IMR-90 (cell line): ENCODE measurements at places on chromosomes 4 and X. TPM values are rescaled to one million over a fixed set of nuclear protein-coding genes. Genes with fewer than 3 reads are reported as not detected.

DNA sequence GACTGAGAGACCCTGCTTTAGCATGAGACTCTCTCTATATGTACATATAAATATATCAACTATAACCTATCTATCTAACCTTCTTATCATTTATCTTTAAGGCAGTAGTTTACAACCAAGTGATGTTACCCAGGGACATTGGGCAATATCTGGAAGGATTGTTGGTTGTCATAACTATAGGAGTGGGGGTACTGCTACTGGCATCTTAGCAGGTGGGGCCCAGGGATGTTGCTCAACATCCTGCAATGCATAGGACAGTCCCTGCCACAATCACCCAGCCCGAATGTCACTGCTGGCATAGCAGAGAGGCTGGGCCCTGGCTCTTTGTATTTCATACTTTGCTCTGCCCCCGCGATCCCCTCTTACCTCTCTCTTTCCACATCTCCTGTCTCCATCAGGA is 397.7 kb downstream of the IL15 start:
- no peak for DNase-seq

DNA sequence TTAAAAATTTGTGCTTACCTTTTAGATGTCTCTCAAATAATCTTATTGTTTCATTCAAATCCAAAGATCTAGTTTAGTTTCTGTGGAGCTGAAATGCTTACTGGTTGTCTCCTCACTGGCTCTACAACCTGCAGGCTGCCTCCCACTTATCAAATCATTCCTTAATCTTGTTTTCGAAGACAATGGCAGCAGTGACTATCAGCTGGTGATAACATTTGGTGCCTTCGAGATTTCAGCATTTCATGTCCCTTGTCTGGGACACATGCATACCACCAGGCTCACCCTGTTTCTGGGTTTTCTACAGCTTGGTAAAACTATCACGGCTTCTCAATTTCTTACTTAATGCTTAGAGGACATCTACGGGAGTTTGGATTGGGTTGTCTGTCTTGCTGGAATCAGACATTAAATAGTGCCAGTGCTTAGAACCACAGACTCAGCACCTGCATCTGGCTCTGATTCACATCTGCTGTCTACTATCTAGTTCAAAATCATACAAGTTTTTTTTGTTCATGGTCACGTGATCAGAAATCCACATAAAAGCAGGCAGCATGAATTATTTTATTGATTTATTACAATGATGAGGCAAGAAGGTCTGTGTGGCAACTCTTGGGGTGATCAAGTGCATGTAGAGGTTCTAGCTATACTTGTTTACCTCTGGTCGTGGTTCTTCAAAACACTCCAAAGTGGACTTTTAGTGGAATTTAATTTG is 32.0 kb upstream of the SMARCAD1 start:
- DNase-seq: no peak

BTC gene
- total RNA-seq: not detected in 2 replicates

UCP1 gene
- total RNA-seq: not detected in 2 replicates

- DNase-seq: peak; percentile 17
Observed at GRCh38 chr4:184684491-184685189, 35.1 kb downstream of the PRIMPOL start.

- DNase-seq: peak; percentile 55
Observed at GRCh38 chrX:77668391-77669237, 117.4 kb downstream of the ATRX start.

DNA sequence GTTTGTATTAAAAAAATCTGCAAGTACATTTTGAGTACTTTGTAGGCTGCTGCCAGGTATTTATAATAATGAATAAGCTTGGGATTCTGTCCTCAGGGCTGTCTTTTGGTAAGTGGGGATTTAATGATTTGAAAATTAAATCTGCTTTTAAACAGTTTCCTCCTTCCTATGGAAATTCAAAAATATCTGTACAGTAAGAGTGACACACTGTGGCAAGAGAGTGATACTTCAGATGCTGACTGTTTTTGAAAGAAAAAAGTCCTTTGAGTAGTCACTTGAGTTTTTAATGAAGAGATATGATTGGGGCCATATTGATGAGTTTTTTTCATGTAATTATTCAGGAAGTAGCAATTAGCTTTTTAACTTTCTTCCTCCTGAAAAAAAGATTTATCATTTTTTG is 49.2 kb downstream of the SMARCAD1 start:
- DNase-seq: peak; percentile 7

GRCh38 chrX:68936608-68937007 is 107.8 kb downstream of the EFNB1 start:
- peak; percentile 92 for DNase-seq

DNA sequence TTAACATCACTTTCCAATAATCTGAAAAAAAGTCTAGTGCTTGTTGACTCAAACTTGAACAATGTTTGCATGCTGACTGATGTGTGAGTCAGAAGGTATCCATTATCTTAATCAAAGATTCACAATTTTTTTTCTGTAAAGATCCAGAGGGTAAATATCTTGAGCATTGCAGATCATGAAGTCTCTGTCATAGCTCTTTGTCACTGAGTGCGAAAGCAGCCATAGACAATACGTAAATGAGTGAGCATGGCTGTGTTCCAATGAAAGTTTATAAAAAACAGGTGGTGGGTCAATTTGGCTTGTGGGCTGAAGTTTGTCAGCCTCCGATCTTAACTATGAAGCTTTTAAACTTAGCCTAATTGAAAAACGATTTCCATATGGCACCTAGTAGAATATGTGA is 37.7 kb downstream of the NHS start:
- peak; percentile 87 for DNase-seq

- DNase-seq: peak; percentile 47
Observed at GRCh38 chr4:38002451-38003071, 42.4 kb downstream of the PTTG2 start.
